ENCODE measurements at places on chromosomes 2 and 18. TPM values are rescaled to one million over a fixed set of nuclear protein-coding genes. Genes with fewer than 3 reads are reported as not detected.

DNA sequence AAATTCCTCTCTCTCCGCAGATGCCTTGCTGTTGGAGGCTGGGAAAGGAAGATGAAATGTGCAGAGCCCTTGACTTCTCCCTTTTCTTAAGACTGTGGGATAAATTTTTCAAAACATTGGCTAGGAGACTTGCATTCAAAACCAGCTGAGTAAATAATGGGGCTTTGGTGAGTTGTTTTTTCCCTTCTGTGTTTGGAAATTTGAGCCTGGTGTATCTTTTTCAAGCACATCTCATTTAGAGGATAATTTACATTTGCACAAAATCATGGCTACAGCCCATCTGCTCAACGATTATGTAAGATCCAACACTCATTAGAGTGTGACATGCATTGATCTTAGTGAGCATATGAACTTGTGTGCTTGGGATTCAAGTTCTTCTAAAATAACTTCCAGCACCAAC, 112.1 kb upstream of the ATP8B1 start:
- no peak for DNase-seq

GRCh38 chr18:24609254-24609653, 148.8 kb downstream of the HRH4 start:
- no peak for DNase-seq

The CRYGD gene
- total RNA-seq, result 0.95 TPM

The MAL gene
- 3.6 TPM for total RNA-seq

- DNase-seq, result no peak
Observed at GRCh38 chr2:204947405-204947804, 402.1 kb downstream of the PARD3B start.

- no peak for DNase-seq
Observed at GRCh38 chr18:75127143-75128021, 81.6 kb downstream of the PTGR3 start.

The ST6GAL2 gene
- 53.2 TPM for total RNA-seq

The MDH1B gene
- total RNA-seq, result 1.2 TPM

GRCh38 chr2:222033541-222033940, 265.3 kb downstream of the PAX3 start:
- DNase-seq, result no peak

DNA sequence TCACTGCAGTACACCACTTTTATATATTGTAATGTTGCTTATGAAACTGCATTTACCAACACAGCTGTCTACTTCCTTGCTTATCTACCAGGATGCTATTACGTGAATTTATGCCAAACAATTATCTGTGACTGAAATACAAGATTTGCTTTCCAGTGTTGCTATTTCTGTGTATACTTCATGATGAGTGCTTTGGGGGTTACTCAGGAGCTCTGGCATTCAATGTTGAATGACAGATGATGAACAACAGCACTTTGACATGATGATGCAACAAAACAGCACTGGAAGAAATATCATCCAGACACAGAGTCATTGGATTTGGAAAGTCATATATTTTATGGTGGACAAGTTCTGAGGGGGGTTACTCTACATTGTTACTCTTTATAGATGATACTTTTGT, 125.8 kb downstream of the NETO1 start:
- DNase-seq, result no peak

- no peak for DNase-seq
Observed at GRCh38 chr2:28452534-28453081, 43.3 kb upstream of the PLB1 start.

GRCh38 chr18:36558234-36558633, 260.7 kb downstream of the FHOD3 start:
- no peak for DNase-seq

- DNase-seq, result no peak
Observed at GRCh38 chr2:121686218-121686617, 37.0 kb upstream of the CLASP1 start.

- no peak for DNase-seq
Observed at GRCh38 chr2:43520919-43521318, 74.9 kb downstream of the THADA start.

- no peak for DNase-seq
Observed at GRCh38 chr2:38178119-38178518, 102.2 kb upstream of the CYP1B1 start.

DNA sequence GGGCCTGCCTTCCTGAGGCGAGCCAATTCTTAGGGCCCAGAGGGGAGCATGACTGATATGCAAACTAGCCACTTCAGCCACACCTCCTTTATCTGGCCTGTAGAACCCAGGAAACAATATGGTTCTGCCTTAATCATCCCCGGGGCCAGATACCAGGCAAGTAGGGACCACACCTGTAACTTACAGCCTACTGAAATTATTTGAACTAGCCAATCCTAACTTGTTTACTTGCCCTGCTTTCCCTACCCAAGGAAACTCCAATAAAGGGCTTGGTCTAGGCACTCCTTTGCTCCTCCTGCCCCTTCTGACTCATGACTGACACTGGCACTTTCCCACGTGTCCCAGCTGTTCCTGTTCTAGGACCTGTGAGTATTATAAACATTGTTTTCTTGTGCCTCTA, 57.6 kb downstream of the MYOM1 start:
- DNase-seq, result no peak

- DNase-seq, result no peak
Observed at GRCh38 chr2:238228700-238229099, 11.1 kb downstream of the HES6 start.

GRCh38 chr2:69714024-69714423, 27.9 kb upstream of the ANXA4 start:
- no peak for DNase-seq

The CHN1 gene
- total RNA-seq, result 31.1 TPM

DNA sequence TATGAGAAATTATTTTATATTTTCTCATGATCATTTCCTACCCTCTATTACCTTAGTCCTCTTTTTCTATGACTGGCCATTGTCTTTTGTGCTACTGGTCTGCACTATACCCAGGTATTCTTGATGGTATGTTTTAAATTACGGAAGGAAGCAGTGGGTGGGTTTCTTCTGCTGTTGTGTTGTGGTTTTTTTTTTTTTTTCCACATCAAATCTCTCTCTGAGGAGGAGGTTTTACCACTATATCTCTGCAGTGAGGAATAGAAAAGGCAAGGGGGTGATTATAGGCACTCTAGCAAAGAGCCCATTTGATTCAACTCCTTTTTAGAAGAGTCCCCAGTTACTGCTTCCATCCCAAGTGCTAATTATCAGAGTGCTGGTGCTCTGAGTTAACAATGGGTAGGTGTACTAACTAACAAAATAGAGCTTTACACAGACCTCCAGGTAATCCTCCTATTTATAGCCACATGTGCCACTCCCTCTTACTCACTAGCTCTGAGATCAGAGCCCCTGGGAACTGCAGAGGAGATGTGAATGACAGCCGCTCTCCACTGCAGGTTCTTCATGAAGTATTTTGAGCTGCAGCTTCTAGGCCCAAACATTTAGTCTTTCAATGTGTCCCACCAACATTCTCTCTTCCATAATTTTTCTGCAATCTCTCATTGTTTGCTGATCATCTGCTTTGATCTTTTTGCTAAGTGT, 301.6 kb upstream of the GULP1 start:
- DNase-seq, result no peak
